ENCODE measurements at places on chromosomes 16 and 17. TPM values are rescaled to one million over a fixed set of nuclear protein-coding genes. Genes with fewer than 3 reads are reported as not detected.

DNA sequence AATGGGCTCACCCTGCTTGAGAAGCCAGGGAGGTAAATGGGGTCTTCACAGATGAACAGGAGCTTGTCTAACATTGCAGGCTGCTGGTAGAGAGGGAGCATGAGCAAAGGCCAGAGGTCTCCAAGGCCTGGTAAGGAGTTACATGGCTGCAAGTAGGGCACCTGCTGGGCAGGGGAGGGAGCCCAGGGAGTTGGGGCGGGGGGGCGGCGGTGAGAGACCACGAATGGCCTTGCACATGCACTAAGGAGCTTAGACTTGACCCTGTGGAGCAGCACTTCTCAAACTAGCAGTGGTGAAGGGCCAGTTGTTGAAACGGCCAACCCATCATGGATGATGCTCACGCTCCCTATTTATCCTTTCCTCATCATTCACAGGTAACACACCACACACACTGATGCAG lies 38.4 kb downstream of the ERN1 start:
- no peak for DNase-seq

DNA sequence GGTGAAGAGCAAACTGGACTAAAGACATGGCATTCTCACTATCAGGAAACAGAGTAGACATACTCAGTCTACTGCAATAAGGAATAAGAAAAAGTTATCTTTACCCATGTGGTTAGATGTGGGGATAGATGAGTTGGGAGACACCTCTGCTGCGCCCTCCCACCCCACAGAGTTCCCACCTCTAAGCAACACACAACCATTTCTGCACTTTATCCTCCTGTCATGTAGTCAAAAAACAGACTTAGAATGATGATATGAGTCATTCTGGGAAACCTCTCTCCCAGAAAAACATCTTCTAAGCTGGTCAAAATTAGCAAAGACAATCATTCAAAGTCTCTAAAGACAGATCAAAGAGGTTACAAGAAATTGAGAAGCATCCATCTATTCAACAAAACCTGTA lies 94.9 kb downstream of the CACNG1 start:
- no peak for DNase-seq

CBFA2T3 gene
- total RNA-seq: not detected

EXOC3L1 gene
- total RNA-seq: 2.2 TPM

SLC52A1 gene
- total RNA-seq: 0.07 TPM

DNA sequence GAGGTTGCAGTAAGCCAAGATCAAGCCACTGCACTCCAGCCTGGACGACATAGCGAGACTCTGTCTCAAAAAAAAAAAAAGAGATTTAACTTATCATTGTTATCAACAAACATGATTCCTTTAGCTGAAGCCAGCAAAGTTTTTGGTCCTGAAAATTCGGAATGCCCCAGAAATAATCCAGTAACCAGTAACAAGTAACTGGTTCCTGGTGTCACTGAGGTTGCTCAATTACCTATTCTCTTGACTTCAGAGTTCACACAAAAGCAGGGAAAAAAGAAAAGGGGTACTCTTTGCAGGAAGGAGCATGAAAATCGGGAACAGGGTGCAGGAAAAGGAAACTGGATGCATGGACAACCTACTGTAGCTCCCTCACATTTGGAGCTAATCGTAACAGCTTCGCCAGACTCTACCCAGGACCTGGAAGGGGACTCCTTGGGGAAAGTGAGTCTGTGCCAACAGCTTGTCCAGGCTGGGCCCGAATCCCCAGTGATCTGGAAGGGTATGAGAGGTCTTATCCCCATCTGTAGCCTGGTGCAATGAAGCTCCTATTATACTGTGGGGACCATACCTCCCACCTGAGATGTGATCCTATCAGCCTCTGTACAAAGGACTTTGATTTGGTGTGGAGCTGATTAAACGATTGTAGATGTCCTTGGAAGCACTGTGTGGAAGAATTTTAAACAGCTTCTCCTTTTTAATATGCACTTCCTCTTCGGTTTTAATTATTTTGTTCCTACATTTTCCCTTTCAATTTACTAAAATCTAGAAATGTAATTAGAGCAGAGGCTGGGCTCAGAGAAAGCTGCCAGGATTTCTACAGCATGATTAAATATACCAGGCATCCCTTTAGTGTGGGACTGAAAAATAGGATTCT lies 3.4 kb upstream of the SPOP start:
- no peak for DNase-seq

DNA sequence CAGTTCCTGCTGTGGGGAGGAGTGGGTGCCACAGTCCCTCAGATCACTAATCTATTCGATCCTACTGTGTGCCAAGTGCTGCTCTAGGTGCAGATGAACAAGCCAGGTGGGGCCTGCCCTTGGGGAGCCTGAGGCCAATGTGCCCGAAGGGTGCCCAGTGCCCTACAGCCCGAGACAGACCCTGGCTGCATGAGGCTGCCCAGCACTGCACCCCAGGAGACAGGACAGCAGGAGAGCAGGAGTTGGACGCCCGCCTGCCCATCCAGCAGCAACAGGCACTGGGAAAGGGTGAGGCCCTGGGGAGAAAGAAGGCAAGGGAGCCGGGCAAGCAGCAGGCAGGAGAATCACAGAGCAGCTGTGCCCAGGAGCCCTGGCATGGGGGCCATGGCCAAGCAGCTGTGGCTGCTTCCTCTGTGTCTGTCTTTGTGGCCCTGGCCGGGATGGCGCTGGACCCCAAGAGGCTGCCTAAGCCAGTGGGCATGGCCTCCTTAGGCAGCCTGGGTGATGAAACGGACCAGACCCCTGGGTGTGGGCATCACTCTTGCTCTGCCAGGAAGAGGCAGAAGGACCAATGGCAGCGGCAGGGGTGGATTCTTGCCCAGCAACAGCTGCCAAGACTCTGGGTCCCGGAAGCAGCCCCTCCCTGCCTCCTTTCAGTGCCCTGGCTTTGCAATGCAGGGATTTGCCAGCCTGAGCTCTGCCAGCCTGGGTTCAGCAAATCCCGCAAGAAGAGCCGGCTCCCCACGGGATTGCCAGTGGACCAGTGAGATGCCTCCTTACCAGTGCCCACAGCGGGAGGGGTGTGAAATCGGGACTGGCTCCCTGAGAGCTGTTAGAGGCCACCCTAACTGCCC lies 179.6 kb upstream of the TNRC6C start:
- DNase-seq: no peak
